ENCODE measurements at places on chromosomes 2 and 18.

DNA sequence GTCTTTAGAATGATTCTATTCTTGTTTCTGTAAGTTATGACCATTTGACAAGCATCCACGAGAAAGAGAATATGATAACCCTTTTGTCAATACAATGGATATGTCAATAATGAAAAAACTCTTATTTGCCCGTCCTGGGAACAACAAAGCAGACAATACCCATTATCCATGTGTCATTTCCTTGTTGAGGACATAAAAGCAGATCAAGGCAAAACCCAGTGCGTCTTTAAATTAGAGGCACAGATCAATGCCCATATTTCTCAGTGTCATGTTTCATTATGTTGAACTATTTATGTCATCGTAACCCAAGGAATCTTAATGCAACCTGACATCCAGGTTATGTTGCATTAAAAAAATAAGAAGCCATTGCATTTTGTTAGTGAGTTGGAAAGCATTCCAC, 365.0 kb upstream of the CELF4 start:
- no peak for DNase-seq

GRCh38 chr2:126403039-126403628, 252.8 kb upstream of the GYPC start:
- DNase-seq = no peak

DNA sequence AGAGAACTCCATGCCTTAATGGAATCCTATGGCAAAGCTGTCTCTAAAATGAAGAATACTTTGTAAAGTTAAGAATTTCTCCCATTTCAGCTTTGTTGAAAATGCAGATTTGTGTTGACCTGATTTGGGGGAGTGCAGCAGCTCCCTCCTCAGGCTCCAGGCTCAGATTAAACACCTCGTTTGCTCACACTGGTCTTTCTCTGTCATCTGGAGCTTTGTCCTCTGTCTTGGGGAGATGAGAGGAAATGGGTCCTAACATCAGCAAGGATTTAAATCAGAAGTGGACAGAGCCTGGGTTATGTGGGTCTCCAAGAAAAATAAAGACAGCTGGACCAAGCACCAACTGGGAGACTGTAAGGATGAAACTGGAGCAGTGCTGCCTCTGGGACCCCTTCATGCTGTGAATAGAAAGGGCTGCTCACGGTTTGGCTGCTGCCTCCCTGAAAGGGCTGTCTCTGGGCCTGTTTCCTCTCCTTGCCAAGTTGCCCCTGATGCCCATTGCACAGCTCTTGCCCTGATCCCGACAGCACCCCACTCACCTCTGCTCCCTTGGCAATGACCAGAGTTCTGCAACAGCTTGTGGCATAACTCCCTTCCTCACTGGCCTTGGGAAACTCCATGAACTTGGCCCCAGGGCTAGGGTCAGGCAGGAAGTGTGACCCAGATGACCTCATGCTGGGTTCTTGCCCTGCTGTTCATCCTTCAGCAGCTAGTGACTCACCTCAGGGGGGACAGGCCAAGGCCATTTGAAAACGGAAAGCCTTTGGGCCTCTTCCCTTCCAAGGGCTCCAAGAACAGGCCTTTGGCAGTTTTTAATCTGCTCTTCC, 197.2 kb downstream of the CYP26B1 start:
- DNase-seq = no peak

DNA sequence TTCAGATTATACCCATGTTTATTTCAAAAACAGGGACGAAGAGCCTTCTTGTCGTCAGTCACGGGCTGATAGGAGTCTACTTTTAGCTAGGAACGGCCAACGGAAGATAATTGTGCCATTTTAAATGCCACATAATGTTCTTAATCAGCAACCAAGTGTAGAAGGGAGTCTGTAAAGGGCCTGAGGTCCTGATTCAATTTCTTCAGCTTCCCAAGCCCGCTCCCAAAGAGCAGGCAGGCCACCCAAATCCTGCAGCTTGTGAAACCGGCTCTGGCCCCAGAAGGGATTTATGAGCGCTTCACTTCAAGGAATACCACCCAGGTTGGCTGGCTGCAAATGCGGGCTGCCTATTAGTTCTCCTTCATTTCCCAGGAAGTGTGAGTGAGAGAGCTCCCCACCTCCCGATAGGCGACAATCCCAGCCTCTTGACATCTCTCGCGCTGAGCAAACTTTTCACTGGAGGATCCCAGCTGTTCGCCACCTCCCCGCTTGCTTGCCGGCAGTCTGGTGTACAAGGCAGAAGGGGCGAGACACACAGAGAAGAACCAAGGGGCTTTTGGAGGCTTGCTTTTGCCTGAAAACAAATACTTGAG, 272.9 kb downstream of the CDH20 start:
- DNase-seq = no peak

DNA sequence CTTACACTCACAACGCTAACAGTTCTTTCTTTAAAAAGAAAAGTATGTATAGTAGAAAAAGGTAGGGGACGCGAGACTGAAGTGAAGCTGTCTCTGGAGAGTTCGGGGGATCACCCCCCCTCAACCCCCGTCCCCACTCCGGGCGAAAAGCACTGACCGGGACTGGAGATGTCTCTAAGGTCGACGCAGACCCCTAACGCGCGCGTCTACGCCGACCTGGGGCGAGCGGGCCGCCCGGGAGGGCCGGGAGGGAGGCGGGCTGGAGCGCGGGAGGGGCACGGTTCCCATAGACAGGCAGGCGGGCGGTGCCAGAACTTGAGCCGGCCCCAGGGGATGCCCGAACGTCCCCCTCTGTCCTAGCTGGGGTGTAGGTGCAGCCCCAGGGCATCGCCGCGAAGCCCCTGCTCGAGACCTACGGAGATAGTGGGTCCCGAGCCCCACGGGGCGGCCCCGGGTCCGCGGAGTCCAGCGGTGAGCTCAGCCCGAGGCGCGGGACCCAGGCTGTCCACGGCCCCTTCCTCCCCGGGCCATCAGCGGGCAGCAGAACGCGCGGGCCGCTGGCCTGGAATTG, 82.2 kb downstream of the CHRNA1 start:
- DNase-seq = no peak

DNA sequence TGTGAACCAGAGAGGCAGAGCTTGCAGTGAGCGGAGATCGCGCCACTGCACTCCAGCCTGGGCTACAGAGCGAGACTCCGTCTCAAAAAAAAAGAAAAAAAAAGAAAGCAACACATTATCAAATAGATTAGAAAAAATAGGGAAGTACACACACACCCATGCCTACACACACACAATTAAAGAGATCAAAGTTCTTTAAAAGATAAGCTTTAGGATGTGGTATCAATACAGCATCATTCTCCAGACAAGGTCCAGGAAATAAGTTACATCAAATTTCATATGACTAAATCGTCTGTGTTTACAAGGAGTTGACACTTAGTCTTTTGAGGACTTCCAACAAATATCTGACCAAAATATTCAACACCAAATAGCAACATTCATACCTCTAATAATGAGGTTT, 25.7 kb downstream of the PGAP1 start:
- no peak for DNase-seq

DNA sequence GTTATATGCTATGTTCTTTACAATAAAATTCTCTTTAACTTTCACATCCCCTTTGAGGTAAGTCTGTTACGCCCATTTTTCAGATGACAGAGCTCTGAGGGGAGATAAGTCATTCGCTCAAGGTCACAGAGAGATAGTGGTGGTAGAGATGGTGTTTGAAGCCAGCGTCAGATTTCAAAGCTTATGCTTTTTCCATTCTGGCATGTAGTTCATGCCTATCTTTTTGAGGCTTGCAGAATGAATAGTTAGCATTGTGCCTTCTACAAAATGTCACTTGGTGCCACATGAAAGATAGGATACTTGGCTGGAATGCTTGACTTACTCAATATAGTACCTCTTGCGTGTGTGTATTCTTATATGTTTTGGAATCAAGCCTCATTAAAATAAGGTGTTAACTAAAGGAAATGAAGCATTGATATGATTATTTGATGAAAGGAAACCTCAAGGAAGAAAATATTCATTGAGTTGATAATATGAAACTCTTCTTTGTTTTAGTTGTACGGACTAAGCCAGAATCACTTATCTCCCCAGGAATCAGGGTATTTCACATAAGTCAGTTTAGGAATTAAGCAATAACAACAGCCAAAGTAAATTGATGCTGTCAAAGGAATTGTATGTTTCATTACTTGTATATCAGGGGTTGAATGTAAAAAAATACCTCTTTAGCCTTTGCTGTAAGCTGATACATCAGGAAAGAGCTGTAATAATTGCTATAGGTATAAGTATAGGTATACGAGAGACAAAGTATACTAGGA, 15.5 kb downstream of the SPATS2L start:
- DNase-seq = no peak

DNA sequence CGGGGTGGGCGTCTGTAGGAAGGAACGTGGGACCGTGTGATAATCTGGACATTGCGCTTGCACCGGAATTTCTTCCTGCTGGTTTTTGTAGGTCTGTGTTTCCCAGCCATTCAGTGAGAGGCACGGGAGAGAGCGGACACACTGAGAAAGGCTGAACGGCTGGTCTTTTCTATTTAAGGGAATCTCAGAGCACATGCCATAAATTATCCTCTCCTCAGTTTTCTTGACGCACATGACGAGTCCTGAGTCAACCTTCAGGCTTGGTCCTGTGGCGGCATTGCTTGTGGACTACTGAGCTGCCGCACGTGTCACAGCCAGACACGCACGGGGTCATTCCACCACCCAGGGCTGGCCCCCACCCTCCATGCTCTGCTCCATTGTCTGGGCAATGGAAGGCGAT, 519.3 kb upstream of the ID2 start:
- no peak for DNase-seq

- no peak for DNase-seq
Measured at GRCh38 chr18:2336690-2337392, 234.5 kb downstream of the METTL4 start.

- DNase-seq = no peak
Measured at GRCh38 chr2:168354499-168354898, 101.6 kb upstream of the CERS6 start.

DNA sequence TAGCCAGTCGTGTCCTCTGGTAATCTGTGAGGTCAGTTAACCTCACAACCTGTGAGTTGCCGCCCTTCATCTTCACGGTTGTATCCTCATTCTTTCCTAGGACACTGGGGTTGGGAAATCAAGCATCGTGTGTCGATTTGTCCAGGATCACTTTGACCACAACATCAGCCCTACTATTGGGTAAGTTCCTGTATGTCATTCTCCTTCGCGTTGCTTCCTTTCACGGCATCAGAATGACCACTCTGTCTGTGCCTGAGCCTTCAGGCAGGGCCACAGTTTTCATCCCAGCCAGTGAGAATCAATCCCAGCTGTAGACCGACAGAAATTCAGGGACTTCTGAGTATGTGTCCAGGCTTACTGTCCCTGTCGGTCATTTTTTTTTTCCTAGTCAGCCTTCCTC, 67.1 kb downstream of the RAB31 start:
- DNase-seq = no peak

DNA sequence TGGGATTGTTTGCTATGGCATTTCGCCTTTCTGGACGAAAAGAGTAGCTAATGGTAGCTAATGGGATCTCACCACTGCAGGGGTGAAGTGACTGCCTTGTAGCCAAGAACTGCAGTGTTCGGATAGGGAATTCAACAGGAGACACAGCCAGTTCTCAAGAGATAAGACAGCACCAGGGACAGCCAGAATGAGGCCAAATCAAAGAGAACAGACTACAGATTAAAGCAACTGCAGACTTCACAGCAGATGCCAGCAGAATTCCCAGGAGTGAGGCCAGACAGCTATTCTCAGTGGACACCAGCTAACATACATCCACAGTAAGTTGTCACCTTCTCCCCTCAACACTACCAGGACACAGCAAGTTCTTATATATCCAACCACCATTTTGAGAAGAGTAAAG, 124.0 kb downstream of the PLA2R1 start:
- no peak for DNase-seq

DNA sequence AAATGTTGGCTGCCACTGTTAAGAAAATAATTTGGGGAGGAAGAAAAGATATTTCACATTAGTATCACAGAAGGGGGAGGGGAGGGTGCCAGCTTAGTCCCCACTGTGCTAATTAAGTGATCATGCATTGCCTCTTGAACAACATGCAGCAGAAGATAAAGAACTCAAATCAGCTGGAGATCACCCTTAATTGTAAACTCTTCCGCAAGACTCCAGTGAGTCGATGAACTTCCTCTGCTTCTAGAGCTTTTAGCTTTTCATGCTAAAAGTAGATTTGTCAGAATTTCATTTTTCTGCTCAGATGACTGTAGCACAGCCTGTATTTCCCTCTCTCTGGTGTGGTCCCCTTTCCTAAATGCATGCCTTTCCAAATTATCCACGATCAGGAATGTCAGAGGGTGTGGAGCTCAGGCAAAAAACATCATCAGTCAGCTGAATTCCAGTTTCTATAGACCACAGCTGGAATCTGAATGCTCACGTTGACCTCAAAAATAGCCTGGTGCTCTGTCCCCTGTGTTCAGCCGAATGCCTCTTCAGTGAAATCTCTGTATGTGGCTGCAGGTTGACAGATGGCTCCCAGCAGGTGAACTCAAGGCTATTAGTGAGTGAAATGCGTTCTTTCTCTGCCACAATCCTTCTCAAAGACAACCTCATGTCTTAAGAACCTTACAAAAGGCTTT, 156.8 kb upstream of the UNC80 start:
- DNase-seq = no peak

DNA sequence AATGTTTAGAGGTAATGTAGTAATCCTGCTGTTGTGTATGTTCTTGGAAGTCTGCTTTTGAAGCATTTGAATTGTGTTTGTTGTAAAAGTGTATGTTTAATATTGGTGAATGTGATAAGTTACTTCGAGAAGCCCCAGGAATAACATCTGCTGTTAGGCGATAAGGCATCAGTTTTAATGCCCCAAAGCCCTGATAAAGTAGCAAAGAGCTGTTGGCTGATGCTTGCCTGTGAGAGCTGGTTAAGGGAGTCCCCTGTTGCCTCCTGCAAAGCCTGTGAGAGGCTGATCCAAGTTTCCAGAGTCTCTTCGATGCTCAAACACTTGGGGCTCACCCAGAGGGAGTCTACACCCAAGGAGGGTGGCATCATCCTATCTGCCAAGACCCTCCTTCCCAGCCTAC, 110.3 kb downstream of the RNF152 start:
- DNase-seq = no peak

GRCh38 chr2:113305146-113305545, 26.4 kb upstream of the PAX8 start:
- no peak for DNase-seq

Measured in stimulated activated CD4-positive, alpha-beta T cell treated with anti-CD3 and anti-CD28 coated beads, Interleukin-1b, Interleukin-23, amount 100 ng/mL, for 24 hours (primary cell).